ENCODE measurements at places on chromosomes 1 and 21. TPM values are rescaled to one million over a fixed set of nuclear protein-coding genes. Genes with fewer than 3 reads are reported as not detected.
A peak's percentile ranks its signal among the peaks of the same experiment; 100 is the strongest.

DNA sequence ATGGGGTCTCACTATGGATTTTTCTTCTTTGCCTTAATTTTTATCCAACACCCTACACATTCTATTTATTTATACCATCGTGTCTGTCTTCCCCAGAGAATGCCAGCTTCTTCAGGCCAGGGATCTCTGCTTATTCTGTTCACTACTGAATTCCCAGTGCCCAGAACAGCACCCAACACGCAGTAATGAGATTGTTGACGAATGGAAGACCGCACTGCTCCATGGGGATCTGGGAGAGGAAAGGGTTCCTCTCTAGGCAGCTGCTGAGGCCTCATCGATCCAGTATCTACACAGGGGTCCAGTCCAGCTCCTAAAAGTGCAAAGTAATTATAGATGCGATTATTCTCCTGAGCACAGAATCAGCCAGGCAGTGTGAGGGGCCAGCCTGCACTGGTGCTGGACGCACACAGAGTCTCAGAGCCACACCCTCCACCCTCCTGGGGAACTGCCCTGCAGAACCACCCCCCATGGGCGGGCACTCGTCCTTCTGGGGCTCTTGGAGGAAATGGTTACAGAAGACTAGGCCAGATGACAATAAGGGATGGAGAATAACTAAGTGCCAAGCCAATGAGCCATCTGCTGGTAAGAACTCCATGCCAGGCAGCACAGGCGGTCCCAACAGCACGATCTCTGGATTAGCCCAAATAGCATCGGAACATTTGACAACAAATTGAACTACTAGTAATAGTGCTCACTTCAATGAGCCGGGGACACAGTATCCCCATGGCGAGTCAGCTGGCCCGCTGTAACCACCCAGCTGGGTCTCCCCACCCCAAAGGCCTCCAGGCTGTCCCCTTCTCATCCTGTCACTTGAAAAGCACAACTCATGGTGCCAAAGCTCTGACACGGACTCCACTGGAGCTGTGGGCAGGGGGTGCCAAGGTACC, 1.7 kb upstream of the PDE9A start:
- ATAC-seq, result peak; percentile 16

DNA sequence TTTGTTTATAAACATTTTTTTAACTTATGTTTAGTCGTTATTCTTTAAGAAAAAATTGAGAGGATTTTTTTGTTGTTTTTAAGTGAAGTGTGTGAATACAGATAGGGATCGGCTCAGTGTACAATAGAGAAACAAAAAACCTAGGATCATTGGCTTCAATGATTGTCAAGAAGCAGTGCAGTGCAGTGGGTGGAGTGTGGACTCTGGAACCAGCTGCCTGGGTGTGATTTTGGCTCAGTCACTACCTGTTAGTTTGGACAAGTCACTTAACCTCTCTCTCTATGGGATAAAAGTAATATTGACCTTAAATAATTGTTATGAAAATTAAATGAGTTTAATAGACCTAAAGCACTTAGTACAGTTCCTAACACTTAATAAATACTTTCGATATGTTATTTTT, 41.3 kb downstream of the SCCPDH start:
- ATAC-seq, result no peak

- ATAC-seq, result no peak
Measured at GRCh38 chr1:31647106-31647505, 2.4 kb upstream of the PEF1 start.

GRCh38 chr1:187390215-187390818, 561.6 kb downstream of the PLA2G4A start:
- ATAC-seq, result no peak

DNA sequence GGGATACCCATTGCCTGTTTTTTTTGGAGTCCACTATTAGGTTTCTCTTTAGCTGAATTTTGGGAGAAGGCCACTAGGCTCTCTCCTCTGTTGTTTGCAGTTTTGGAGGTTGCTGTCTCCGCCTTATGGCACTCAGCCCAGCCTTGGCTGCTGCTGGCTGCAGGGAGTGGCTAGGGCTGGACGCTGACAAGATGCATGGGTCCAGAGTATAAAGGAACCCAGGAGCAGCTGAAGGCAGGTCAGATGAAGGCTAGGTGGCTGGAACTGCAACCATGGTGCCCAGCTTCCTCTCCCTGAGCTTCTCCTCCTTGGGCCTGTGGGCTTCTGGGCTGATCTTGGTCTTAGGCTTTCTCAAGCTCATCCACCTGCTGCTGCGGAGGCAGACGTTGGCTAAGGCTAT, at the start of gene CYP4B1:
Gene CYP4B1 (plus strand): TSS at position 237 of the 400 bp plus-strand sequence. CDS start 36 bp downstream, at position 273.
- ATAC-seq, result peak; percentile 81

GRCh38 chr1:185402930-185403329, 85.9 kb upstream of the IVNS1ABP start:
- no peak for ATAC-seq

DNA sequence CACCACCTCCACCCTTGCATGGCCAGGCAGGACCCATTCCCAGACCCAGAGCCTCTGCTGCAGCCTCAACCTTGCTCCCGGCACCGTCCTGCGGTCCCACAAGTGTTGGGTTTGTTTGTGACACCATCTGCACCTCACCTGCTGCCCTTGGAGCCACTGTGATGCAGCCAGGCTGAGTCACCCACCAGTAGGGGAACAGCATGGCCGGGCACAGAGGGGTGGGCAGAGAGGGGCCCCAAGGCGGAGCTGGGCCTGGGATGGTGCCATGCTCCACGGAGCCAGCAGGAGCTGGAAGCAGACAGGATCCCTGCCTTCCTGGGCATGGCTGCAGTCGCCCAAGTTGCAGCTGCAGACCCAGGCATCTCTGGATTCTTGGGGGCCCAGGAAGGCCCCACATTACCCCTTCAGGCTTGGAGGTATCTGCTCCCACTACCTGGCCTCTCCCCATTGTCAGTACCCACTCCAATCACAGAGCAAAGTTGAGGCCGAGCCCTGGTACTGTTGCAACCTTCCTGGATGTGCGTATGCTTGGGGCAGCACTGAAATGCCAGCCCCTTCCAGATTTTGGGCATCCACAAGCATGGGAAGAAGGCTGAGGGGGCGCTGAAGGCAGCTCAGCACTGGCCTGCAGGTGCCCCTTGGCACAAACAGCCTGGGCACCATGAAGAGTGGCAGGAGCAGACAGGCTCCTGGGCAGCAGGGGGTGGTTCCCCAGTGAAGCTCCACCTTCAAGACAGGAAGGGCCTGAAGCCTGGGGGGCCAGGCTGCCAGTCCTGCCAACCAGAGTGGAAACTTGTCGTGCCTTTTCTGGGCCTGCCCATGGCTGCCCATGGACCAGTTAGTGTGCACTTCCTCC, 172.8 kb downstream of the MATN1 start:
- no peak for ATAC-seq

SDC3 gene
- total RNA-seq, result 3.3 TPM

SLC44A3 gene
- 10.1 TPM for total RNA-seq

All from esophagus mucosa (tissue), 1 donor.